ENCODE measurements at places on chromosomes 11 and 22.

DNA sequence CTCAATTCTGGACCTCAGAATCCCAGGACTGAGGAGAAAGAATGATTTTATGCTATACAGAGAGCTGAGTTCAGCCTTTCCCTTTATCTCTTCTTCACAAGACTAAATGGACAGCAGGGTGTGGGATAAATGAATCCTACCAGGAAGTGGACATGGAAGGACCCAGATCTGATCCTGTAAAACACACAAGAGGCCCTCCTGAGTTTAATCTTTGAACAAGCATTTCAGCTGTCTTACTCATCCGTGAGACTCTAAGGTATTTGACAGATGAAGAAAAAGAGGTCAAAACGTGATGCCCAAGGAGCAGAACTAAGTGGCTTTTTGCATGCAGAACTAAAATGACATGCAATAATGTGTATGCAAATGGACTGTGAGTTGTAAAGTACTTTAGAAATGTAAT lies 511.3 kb downstream of the DLG2 start:
- no peak for DNase-seq

DNA sequence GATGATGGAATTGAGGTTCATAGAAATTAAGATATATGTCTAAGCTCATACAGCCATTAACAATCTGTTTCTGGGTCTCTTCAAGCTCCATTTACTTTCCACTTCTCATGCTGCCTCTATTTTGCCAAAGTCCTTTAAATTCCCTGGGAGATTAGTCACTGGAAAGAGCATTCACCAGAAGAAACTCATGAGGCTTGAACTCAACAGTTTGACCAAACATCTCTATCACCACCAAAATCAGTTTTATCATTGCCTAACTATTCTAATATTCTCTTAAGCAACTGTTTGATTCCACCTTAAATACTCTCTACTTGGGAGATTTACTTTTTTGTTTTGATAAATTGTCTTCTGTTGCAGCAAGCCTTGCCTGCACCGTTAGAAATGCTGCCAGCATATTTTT lies 881.3 kb downstream of the KCNA4 start:
- no peak for DNase-seq

GRCh38 chr22:29623553-29624169 lies 20.2 kb downstream of the NF2 start:
- no peak for DNase-seq

- DNase-seq, result no peak
These were observed 57.6 kb downstream of the IGLL5 start for GRCh38 chr22:22945195-22945594.

GRCh38 chr11:36013950-36014897 lies 70.4 kb downstream of the LDLRAD3 start:
- DNase-seq, result no peak

DNA sequence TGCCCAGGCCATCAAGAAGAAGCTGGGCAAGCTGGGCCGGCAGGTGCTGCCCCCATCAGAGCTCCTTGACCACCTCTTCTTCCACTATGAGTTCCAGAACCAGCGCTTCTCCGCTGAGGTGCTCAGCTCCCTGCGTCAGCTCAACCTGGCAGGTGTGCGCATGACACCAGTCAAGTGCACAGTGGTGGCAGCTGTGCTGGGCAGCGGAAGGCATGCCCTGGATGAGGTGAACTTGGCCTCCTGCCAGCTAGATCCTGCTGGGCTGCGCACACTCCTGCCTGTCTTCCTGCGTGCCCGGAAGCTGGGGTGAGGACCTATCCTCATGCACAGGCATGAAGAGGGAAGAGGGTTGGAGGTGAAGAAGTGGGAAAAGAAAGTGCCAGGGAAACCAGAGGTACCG lies 5.3 kb upstream of the NHERF4 start:
- DNase-seq, result peak; percentile 48

- DNase-seq, result no peak
These were observed 291.5 kb downstream of the MN1 start for GRCh38 chr22:27510024-27510423.

DNA sequence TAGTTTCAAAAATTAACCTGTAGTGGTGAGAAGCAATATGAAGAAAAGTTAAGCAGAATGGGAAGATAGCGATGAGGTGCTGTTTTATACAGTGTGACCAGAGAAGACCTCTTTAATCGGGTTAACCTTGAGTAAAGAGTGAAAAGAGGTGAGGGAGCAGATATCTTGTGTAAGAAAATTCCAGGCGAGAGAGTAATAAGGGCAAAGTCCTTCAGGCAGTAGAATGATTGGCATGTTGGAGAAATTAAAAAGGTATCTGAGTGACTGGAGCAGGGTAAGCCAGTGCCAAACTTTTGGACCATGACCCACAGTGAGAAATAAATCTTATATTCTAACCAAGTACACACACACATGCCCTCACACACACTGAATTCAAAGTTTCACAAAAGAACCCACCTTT lies 374.7 kb upstream of the LARGE1 start:
- no peak for DNase-seq

DNA sequence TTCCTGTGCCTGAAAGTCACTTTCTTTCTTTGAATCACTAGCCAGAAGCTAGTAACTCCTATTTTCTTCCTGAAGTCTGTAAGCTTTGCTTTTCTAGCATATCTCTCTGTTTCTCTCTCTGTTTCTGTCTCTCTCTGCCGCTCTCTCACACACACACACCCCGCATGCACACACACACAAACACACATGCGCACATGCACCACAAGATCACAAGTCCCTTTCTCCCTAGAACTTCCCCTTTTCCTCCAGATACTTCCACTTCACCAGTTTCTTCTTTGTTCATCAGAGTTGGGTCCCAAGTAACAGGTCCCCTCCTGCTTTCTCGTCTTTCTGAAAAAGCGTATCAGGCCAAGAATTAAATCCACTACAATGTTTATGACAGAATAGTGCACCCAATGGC lies 148.5 kb upstream of the HSD17B12 start:
- no peak for DNase-seq

DNA sequence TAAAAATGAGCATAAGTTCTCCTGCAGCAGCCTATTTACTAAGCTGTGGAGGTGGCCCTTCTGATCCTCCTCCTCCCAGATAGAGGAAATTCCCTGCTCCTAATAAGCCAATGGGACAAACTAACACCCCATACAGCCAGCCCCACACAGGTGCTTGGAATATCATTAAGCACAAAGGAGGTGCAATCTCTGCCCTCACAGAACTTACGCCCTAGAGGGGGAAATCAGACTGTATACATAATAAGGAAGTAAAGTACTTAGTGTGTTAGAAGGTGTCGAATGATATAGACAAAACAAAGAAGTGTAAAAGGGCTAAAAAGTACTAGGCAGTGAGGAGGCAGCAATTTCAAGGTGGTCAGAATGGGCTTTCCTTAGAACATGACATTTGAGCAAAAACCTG lies 5.8 kb downstream of the MS4A12 start:
- DNase-seq, result no peak

- no peak for DNase-seq
These were observed 50.2 kb upstream of the FGF3 start for GRCh38 chr11:69869311-69869939.

DNA sequence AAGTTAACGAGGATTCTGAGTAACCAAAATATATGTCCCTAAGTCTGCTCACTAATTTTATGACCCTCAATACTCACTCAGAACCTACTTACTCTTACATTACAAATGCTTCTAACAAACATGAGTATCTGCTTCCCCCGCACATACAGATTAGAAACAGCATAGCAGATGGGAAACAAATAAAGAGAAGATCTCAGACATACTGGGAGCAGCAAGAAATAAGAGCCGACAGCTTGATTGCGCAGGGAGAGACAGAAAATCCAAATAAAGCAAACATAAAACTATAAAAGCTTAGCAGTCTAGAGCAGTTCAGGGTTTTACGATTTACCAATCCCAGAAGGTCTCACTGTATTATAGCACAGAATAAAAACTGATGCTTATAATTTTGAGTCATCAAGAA lies 89.1 kb upstream of the DBX1 start:
- DNase-seq, result no peak

DNA sequence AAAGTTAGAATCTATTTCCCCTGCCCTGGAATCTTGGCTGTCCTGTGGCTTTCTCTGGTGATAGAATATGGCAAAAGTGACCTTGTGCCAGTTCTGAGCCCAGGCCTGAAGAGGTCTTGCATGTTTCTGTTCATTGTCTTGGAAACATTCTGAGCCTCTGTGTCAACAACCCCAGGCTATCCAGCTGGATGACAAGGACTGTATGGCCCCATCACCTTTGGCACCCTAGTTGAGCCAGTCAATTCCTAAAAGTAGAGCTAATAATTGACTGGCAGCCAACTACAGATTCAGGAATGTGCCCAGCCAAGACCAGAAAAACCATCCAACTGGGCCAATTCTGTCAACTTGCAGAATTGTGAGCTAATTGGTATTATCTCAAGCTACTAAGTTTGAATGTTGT lies 514.1 kb upstream of the LARGE1 start:
- DNase-seq, result no peak

DNA sequence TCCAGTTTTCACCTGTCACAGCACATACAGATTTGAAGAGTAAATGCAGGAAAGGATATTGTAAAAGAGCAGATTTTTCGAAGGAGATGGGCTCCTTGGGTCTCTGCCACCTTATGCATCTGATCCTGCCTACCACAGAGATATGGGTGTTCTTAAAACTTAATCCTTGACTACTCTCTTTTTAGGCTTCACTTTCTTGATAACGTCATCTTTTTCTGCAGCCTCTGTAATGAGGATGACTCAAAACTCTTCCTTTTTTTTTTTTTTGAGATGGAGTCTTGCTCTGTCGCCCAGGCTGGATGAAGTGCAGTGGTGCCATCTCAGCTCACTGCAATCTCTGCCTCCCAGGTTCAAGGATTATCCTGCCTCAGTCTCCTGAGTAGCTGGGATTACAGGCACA lies 7.8 kb downstream of the PRR14L start:
- DNase-seq, result no peak

GRCh38 chr22:31275576-31275975 lies 16.7 kb downstream of the PIK3IP1 start:
- DNase-seq, result no peak

GRCh38 chr11:75388386-75389275 lies 10.7 kb upstream of the RPS3 start:
- DNase-seq, result peak; percentile 78

GRCh38 chr22:38148245-38148644 lies 33.4 kb downstream of the PLA2G6 start:
- DNase-seq, result no peak

- no peak for DNase-seq
These were observed 13.6 kb downstream of the PLEKHB1 start for GRCh38 chr11:73659961-73660360.

DNA sequence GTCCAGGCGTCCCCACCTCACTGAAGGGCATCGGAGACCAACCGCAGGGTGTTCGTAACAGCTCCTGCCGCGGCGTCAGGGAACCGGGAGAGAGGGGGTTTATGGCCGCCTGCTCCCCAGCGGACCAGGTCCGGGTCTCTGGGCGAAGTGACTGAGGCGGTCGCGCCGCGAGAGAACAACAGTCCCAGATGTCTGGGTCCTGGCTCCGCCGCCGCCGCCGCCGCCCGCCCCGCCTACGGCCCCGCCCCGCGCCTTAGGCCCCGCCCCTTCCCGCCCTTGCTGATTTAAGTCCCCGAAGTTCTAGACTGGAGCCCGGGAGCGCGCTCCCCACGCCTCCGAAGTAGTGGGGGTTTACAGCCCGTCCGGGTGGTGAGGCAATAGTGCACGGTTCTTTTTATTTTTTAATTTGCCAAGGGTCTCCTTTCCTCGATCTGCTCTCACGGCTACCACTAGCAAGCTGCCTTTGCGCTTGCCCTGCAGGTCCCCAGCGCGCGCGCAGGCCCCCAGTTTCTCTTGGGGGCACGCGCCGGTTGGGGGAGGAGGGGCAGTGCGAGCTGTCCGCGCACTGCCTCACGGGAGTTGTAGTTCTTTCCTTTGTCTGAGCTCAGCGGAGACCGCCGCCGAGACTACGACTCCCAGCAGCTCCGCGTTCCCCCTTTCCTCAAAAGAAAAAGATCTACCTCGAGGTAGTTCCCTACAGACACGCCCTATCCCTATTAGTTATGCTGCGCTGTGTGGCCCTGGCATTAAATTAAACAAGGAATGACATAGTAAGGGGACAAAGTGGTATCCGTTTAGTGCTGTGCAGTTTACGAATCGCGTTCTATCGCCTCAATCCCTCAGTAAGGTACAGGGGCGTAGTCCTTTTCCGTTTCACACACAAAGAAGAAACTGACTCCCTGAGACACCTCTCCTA lies at the start of gene PGM2L1:
Gene PGM2L1 (minus strand): TSS at position 190 of the 916 bp plus-strand sequence. CDS start 272 bp downstream, outside the sequence.
- DNase-seq, result peak; percentile 94

- no peak for DNase-seq
These were observed 29.7 kb upstream of the TRIM29 start for GRCh38 chr11:120167659-120168058.

- DNase-seq, result no peak
These were observed 521.2 kb downstream of the KCNA4 start for GRCh38 chr11:29495676-29496075.

DNA sequence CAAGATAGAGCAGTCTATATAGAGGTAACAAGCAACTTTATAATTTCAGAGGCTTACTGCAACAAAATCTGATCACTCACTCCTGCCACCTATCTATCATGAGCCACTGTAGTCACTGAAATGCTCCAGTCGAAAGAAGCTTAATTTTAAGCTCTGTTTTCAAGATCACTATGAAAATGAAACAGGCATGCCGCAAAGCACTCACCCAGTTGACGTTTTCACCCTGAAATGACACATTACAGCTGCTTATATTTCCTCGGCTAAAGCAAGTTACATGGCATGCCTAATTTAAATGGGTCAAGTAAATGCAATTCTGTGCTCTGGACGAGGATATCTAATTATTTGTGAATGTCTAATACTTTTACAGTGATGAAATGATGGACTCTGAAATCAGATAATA lies 616.3 kb downstream of the FAM181B start:
- DNase-seq, result no peak

- DNase-seq, result no peak
These were observed 34.6 kb upstream of the PDGFD start for GRCh38 chr11:104198576-104198975.

DNA sequence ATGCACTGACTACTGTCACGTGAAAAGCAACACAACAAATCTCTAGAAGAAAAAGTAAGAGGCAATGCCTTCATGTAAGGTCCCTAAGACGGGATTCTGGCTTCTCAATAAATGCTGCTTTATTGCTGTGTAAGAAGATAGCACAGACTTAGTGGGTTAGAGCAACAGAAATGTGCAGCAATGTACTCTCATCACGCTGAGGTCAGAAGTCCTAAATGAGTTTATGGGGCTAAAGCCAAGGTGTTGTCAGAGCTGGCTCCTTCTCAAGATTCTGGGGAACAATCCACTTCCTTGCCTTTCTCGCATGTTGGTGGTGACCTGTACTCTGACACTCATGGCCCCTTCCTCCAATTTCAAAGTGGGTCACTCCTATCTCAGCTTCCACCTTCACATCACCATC lies 93.4 kb downstream of the SHANK2 start:
- no peak for DNase-seq
